T-helper 17 cell (primary cell): ENCODE measurements at places on chromosomes 3 and 15. TPM values are rescaled to one million over a fixed set of nuclear protein-coding genes. Genes with fewer than 3 reads are reported as not detected.

NR2E3 gene
- not detected for total RNA-seq

GRCh38 chr3:140630866-140631265, 47.0 kb upstream of the TRIM42 start:
- H3K4me3 ChIP-seq: no peak overlapping the region
- H3K27ac ChIP-seq: no peak overlapping the region
- no peaks in the 10 kb centered on the region for H3K4me1 ChIP-seq
- no peaks in the 10 kb centered on the region for H3K36me3 ChIP-seq
- H3K27me3 ChIP-seq: no peaks in the 10 kb centered on the region

- no peak for DNase-seq
- H3K4me1 ChIP-seq: peaks cover 4% of the 10 kb centered on the region
- H3K36me3 ChIP-seq: no peaks in the 10 kb centered on the region
Measured at GRCh38 chr3:124797426-124797945, 67.2 kb downstream of the UMPS start.

DNA sequence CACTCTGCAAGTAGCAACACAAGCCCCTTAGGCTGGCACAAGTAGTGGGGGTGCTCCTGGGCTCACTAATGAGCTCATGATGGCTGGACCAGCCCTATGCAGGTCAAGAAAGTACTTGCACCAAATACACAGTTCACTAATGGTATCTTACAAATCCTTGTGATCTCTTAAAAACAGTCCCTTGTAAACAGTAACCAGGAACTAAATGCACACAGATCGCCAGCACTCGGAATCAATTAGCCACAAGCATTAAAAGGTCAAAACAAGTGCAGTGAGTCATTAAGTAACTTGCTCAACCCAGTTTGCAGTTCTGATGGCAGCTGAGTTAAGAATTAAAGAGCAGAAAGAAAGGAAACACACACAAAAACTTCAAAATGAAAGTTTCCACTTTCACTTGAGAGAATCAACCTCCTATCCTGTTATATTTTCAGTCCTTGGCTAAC, 43.2 kb downstream of the ARHGEF3 start:
- DNase-seq: no peak
- H3K4me3 ChIP-seq: peak overlapping the region; percentile 80
- peak overlapping the region; percentile 92 for H3K27ac ChIP-seq
- H3K27me3 ChIP-seq: no peaks in the 10 kb centered on the region

GRCh38 chr3:156812521-156813335, 13.4 kb upstream of the LEKR1 start:
- no peak overlapping the region for H3K4me3 ChIP-seq
- H3K27me3 ChIP-seq: no peaks in the 10 kb centered on the region
- H3K4me1 ChIP-seq: peaks cover 28% of the 10 kb centered on the region
- no peaks in the 10 kb centered on the region for H3K36me3 ChIP-seq

SLC28A2 gene
- not detected for total RNA-seq

CLSTN2 gene
- not detected for total RNA-seq

GRCh38 chr15:99324082-99324620, 72.9 kb downstream of the LRRC28 start:
- no peaks in the 10 kb centered on the region for H3K36me3 ChIP-seq
- no peak for DNase-seq
- no peak overlapping the region for H3K4me3 ChIP-seq

- H3K27ac ChIP-seq: no peak overlapping the region
- H3K36me3 ChIP-seq: peaks cover 2% of the 10 kb centered on the region
- H3K4me3 ChIP-seq: no peak overlapping the region
- no peak for DNase-seq
- H3K27me3 ChIP-seq: peaks cover 54% of the 10 kb centered on the region
Measured at GRCh38 chr3:13277860-13278531, 142.1 kb downstream of the NUP210 start.

CASR gene
- 0.10 TPM for total RNA-seq

GRCh38 chr15:46301826-46302225, 667.0 kb downstream of the SQOR start:
- H3K4me1 ChIP-seq: no peaks in the 10 kb centered on the region
- H3K36me3 ChIP-seq: no peaks in the 10 kb centered on the region

SAMMSON gene
- total RNA-seq: not detected

DNA sequence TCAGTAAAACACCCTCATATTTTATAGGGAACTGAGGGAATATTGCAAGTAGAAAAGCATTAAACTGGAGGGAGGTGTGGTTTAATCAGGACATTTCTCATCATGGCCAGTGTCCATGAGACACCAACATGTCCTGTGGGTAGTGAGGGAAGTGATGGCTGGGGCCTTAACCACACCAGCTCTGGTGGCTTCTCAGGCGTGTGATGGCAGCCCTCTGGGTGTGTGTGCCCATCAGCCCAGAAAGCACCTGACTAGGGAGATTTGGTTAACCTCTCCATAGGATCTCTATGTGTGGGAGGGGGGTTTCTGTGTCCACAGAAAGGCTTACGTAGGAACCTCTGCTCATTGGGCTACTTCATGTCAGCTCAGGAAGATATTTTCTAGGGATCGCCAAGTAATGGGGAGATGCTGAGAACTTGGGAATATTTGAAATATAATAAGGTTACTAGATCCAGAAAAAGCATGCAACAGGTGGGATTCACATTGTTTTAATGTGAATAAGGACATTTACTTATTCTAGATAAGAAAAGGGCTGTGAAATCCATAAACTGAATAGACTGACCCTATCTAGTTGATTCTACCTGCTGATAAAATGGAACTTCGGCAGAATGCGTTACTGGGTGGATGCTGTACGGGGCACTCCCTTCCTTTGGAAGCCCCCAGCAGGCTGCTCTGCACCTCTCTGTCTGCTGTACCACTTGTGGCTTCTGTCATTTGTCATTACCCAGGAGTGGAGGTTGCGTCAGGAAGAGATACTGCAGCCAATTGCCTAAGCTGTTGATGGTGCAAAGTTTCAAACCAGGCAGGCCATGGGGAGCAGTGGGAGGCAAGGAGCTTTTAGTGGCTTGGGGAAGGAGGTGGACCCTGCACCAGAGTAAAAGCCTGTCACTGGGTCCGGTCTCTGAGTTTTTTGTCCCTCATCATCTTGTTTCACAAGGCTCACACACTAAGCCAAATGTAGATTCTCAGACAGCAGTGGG, 21.5 kb downstream of the PDHB start:
- DNase-seq: no peak
- peaks cover 3% of the 10 kb centered on the region for H3K4me1 ChIP-seq
- peaks cover 5% of the 10 kb centered on the region for H3K36me3 ChIP-seq
- no peak overlapping the region for H3K27ac ChIP-seq

DNA sequence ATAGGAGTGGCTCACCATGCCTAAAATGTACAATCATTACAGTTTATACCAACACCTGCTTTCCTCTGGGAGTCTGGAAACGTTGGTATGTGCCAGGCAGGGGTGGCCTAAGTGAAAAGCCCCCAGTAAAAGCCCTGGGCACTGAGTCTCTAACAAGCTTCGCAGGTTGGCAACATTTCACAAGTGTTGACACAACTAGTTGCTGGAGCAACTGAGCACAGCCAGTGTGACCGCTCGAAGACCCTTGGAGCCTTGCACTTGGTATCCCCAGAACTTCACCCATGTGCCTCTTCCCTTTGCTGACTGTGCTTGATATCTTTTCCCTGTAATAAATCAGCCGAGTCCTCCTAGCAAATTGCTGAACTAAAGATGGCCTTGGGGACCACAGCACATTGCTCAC, 2.7 kb downstream of the RIOX2 start:
- no peaks in the 10 kb centered on the region for H3K27me3 ChIP-seq
- peaks cover 2% of the 10 kb centered on the region for H3K36me3 ChIP-seq
- H3K27ac ChIP-seq: peak overlapping the region; percentile 84
- peaks cover 52% of the 10 kb centered on the region for H3K4me1 ChIP-seq
- no peak overlapping the region for H3K4me3 ChIP-seq

TMEM158 gene
- total RNA-seq: 6.5 TPM

DCP1A gene
- 47.9 TPM for total RNA-seq

DNA sequence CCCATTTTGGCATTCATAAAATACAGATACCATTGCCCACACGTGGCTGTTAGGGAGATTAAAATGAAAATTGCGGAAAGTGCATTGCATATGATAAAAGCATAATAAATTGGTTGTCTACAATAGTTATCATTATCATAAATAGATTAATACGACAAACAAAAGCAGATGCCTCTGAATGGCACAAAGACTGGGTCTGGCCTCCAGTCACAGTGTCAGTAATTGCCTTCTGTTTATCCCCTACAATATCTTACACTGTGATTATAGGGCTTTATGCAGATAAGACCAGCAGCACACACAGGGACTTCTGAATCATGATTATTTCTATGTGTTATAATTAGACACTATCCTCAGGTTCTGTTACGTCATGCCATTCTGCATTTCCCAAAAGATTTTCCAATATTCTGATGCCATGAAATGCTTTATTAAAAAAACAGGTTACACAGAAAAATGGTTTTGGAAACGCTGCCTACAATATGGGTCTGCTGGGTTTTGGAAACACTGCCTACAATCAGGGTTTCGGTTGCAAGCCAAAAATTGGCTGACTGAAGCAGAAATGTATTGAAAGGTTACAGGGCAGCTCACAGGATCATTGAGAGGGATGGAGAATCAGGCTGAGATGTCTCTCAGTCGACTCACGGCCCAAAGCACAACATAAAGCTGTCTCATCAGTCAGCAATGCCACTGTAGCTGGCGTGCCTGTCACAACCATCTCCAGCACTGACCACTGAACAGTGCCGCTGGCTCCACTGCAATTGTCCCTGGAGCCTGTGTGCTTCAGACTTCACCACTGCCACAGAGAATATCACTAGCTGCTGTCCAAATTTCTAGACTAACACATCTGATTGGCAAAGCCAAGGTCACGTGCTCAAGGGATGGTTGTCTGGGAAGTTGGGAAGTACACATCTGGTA, 248.1 kb downstream of the ERC2 start:
- no peaks in the 10 kb centered on the region for H3K36me3 ChIP-seq
- H3K27me3 ChIP-seq: peaks cover 11% of the 10 kb centered on the region

GRCh38 chr3:194869482-194870169, 183.9 kb downstream of the FAM43A start:
- H3K27ac ChIP-seq: no peak overlapping the region
- DNase-seq: no peak
- H3K36me3 ChIP-seq: no peaks in the 10 kb centered on the region
- peaks cover 49% of the 10 kb centered on the region for H3K27me3 ChIP-seq

GRCh38 chr3:127156338-127157050, 36.4 kb upstream of the PRR23E start:
- H3K36me3 ChIP-seq: no peaks in the 10 kb centered on the region
- no peaks in the 10 kb centered on the region for H3K27me3 ChIP-seq
- no peak for DNase-seq
- H3K4me3 ChIP-seq: no peak overlapping the region
- no peaks in the 10 kb centered on the region for H3K4me1 ChIP-seq

RETNLB gene
- not detected for total RNA-seq

CCDC80 gene
- not detected for total RNA-seq

DNA sequence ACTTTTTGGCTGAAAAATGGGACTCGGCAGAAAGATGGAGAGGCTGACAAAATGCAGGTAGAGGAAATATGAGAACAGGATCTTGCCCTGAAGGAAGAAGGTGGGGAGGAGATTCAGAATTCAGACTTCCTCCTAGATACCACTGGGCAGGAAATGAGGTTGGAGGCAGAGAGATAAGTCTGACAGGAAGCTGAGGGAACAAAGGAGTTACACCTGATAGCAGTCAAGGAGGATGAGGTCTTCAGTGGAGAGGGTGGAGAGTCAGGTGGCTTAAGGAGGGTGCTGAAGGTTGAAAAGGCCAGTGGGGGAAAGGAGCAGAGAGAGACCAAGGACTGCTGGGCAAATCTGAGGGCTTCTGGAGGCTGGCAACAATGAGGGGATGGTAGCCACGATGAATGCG, 56.8 kb downstream of the CCR4 start:
- H3K27me3 ChIP-seq: no peaks in the 10 kb centered on the region
- peaks cover 45% of the 10 kb centered on the region for H3K4me1 ChIP-seq
- peak overlapping the region; percentile 76 for H3K4me3 ChIP-seq
- DNase-seq: no peak
- H3K36me3 ChIP-seq: peaks cover 19% of the 10 kb centered on the region
- H3K27ac ChIP-seq: peak overlapping the region; percentile 91

DNA sequence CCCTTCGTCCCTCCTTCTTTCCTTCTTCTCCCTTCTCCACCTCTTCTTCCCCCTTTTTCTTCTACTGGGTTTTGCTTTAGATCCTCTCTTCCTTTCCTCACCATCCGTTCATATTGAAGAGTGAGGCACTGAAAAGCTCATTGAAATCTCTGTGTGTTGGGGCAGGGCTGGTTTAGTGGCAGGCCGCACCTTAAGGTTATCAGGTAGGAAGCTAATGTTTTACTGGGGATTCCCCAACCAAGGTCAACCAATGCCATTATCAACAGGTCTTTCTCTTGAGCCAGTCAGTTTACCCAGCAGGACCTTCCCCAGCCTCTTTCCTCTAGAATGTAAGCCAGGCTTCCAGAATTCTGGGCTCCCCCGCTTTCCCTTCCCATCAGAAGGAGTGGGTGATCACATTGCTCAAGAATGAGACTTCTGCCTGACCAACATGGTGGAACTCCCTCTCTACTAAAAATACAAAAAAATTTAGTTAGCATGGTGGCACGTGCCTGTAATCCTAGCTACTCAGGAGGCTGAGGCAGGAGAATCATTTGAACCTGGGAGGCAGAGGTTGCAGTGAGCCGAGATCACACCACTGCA, 11.5 kb upstream of the VPS8 start:
- H3K36me3 ChIP-seq: peaks cover 5% of the 10 kb centered on the region
- no peak overlapping the region for H3K27ac ChIP-seq
- peaks cover 45% of the 10 kb centered on the region for H3K27me3 ChIP-seq
- H3K4me1 ChIP-seq: no peaks in the 10 kb centered on the region

TOPBP1 gene
- total RNA-seq: 46.3 TPM

STRA6 gene
- not detected for total RNA-seq

DNA sequence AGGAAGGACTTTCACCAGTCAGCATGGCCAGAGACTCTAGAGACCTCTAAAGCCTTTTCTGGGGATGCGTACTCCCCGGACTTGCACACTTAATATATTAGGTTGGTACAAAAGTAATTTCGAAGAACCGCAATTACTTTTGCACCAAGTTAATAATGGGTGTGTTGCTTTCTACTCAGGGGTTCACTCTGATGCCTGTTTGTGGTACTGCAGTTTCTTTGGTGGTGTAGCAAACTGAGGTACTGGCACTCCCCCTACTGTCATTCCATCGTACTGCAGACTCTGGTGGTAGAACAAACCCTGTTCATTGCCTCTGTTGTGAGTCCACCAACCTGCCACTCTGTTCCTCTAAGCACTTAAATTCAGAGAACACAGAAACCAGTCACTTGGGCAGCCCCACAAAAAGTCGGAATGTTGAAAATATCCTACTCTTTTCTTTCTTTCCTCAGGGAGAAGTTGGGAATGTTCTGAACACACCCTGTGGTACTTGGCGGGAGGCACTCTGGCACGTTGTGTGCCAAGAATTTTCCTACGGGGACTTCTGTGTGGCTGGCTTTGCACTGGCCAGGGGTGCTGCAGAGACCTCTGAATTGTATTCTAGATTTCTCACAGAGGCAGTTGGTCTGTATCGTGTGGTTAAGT, 46.3 kb downstream of the GABRG3 start:
- no peaks in the 10 kb centered on the region for H3K36me3 ChIP-seq
- no peak for DNase-seq
- H3K4me3 ChIP-seq: no peak overlapping the region
- H3K4me1 ChIP-seq: no peaks in the 10 kb centered on the region

NEIL1 gene
- 31.6 TPM for total RNA-seq

EFHB gene
- 1.0 TPM for total RNA-seq

- no peak overlapping the region for H3K4me3 ChIP-seq
- peaks cover 5% of the 10 kb centered on the region for H3K27me3 ChIP-seq
- H3K4me1 ChIP-seq: peaks cover 3% of the 10 kb centered on the region
- no peak overlapping the region for H3K27ac ChIP-seq
- no peak for DNase-seq
Measured at GRCh38 chr15:40430271-40430805, 10.4 kb upstream of the BAHD1 start.

SST gene
- not detected for total RNA-seq

TGM4 gene
- total RNA-seq: not detected

GOLGA6L4 gene
- 2.9 TPM for total RNA-seq
